Pulmonary artery endothelial cell (primary cell): ENCODE measurements at places on chromosomes 12 and 14. TPM values are rescaled to one million over a fixed set of nuclear protein-coding genes. Genes with fewer than 3 reads are reported as not detected.

CIROP gene
- total RNA-seq, result not detected in 2 replicates

GRCh38 chr12:1226951-1227350, 235.9 kb downstream of the ERC1 start:
- no peak for DNase-seq

DNA sequence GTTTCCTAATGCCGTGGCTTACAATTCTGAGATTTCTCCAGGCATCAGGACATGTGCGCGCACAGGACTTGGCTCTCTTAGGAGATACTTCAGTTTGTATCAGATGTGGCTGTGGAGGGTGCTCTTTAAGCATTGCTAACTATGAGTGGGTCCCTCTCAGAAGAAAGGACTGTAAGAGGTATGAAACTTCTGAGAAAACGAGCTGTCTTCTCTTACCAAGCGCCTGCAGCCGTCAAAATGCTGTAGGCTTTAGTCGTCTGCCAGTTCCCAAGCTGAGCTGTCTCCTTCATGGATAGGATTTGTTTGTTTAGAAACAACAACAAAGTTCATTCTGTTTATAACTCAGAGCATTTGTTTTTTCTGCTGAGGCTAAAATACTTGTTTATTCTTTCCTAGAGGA, 16.1 kb upstream of the MANSC4 start:
- DNase-seq, result no peak

DNA sequence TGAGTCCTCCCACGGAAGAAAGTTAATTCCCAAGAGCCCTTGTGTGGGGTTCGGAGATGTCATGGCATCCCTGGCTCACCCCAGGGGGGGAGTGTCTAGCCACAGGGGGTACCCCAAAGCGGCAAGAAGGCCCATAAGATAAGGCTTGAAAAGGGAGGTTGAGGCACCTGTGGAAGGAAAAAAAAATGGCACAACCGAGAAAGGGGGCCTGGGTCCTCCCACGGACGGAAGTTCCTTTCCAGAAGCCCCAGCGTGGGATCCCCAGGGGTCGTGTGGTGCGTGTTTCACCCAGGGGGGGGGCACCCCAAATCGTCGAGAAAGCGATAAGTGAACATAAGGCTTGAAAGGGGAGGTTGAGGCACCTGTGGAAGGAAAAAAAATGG, 266.7 kb downstream of the ALG10 start:
- DNase-seq, result no peak
